ENCODE measurements at places on chromosomes 1 and 21. TPM values are rescaled to one million over a fixed set of nuclear protein-coding genes. Genes with fewer than 3 reads are reported as not detected.

TACSTD2 gene
- polyA plus RNA-seq: 63.2 TPM

A3GALT2 gene
- polyA plus RNA-seq: not detected

CD1B gene
- polyA plus RNA-seq: not detected

IL23R gene
- not detected for polyA plus RNA-seq

S100B gene
- 2.6 TPM for polyA plus RNA-seq

PDXK gene
- polyA plus RNA-seq: 75.1 TPM

UBIAD1 gene
- polyA plus RNA-seq: 17.6 TPM

FAM151A gene
- 35.1 TPM for polyA plus RNA-seq

GRCh38 chr21:29237110-29238052, 61.3 kb upstream of the BACH1 start:
- DNase-seq: no peak

DNA sequence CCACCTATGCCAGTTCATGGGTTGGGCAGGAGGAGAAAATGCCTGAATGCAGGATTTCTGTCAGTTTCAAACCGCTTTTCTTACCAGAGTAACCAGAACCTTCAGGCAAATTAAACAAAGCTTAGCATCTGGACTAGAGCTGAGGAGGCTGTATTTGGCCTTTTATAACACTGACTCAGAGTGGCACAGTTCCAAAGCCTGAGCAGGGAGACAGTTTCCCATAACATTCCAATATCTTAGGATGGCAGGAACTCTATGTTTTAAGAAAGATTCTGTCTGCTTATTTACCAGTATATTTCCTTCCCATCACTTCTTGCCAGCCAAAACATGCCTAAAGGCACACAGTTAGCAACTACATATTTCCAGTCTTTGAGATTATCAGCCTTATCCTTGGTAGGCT, 46.8 kb downstream of the UBR4 start:
- DNase-seq: no peak

DNA sequence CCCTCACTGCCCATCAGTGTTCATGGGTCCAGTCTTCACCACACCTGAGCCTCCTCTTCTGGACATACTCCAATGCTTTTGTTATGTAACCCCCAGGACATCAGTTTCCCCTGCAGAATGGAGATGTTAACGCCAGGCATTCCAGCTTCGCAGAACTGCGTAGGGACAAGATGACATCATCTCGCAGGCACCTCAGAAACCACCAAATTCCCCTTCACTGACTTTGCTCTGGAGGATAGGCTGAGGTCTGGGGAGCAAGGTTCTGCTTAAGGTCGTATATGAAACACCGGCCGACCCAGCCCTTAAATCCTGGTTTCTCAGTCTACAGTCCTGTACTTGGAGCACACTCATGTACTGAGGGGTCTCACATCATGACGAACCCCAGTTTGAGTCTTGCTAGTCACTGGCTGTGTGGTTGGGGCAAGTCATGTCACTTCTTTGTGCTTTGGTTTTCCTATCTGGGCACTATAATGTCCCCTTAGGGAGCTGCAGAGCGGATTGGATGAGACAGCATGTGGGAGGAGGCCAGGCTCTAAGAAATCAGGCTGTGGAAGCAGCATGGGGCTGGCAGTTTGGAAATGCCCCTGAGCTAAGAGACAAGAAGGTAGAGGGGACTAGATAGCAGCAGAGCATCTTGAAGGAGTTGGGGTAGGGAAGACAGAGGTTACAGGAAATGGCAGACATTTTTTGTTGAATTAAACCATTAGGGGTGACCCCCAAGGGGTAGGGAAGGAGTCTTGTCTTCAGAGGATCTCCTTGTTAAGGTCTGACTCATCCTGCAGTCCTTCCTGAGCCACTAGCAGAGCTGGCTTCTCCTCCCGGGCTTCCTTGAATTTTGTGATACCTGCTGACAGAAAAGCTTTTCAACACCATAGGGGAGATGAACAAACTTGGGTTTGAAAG, 138.3 kb downstream of the FOXD2 start:
- DNase-seq: no peak

DNA sequence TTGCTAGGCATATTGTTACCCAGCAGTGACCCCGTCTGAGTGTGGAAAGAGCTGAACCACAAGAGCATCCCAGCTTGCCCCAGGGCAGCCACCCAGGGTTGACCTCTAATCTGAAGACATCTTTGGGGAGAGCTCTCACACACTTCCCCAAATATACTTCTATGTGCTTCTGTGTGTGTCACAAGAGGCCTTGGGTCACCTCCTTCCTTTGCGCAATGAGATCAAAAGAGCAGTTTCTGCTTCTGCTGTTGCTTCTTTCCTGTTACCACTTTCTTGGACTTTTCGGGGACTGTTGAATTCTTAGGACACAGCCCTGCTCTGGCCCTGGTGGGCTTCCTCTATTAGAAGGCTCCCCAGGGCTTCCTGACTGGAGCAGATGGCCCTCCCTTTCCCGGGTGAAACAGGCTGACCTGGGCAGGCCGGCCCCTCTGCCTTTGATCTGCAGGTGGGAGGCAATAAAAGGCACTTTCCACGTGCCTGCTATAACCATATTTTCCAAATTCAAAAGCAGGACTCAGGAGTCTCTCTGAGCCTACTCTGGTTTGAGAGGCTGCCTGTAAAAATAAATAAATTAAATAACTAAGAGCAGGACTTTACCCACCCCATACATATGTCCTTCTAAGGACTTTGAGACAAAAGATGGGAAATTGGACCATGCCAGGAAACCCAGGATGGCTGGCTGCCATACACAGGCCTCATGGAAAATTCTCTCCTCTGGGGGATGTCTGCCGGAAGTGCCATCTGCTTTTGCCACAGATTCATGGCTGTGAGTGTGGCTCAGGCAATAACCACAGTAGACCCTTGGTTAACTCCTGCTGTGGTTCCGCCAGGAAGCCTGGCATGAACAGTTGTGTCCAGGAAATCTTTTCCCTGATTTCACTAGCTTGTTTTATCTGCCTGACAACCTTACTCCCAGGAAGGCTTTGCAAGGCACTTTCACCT, 28.3 kb upstream of the RCSD1 start:
- DNase-seq: no peak

DNA sequence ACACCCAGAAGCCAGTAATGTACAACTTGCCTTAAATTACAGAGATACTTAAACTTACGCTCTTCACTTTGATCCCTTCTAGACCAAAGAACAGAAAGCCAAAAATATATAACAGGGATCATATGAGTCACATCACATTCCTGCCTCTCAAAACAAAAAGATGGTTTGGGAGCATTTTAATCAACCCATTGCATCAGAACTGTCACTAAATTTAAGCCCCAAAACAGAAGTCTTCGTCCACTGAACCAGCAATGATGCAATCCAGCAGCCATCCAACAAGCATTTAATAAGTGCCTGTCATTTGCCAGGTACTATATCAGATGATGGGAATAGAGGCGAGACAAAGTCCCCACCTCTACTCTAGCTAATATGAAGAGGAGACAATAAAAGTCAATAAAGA, 42.7 kb upstream of the GLIS1 start:
- DNase-seq: no peak

- no peak for DNase-seq
Observed at GRCh38 chr1:205701420-205701819, 21.1 kb upstream of the SLC45A3 start.

- DNase-seq: no peak
Observed at GRCh38 chr1:223038288-223039006, 104.6 kb downstream of the TLR5 start.

DNA sequence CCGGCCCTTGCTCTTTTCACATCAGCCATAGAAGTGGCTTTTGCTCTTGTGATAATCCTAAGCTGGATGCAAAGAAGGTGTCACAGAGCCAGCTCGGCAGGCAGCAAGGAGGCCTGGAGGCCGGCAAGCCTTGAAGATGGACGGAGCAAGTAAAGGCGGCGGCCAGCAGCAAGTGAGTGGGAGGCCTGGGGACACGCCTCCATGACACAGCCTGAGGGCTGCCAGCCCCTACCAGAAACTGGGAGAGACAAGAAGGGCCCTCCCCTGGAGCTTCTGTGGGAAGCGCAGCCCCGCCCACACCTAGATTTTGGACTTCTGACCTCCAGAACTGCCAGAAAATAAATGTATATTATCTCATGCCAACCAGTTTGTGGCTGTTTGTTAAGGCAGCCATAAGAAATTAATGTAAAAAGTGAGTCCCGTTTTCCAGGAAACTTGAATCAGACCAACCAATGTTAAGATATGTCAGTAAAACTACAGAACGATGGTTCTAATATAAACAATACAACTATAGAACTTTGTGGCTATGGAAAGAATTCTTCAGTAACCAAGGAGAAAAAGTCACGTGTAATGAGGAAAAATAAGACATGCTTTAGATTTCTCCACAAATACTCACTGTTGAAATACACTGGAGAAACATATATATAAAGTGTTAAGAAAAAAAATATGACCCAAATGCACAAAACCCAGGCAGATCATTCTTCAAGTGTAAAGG, 49.9 kb downstream of the BACE2 start:
- no peak for DNase-seq

- DNase-seq: no peak
Observed at GRCh38 chr1:197268012-197268411, at the start of gene CRB1. CRB1 (plus strand) TSS chr1:197268252; CDS start chr1:197268413, 161 bp downstream.

DNA sequence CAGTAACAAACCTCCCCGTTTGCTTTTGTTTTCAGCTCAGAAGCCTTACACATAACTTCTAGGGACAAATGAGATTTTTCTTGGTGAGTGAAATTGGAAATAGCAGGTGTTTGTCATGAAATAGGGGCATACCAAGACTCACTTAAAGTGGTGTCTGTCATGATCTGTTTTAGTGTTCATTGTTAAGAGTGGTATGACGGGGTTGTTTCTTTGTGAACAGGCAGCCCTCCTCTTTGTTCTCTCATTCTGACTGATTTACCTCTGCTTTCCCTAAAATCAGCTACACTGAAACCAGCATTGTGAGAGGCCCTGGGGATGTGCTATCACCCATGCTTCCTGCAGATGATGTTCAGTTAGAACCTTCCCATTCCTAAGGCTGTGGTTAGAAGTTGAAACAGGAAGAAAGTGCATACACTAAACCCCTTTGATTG, 2.5 kb upstream of the ERO1B start:
- no peak for DNase-seq

Measured in right renal pelvis (tissue), 4 donors.